ENCODE measurements at places on chromosomes 7 and 10.

DNA sequence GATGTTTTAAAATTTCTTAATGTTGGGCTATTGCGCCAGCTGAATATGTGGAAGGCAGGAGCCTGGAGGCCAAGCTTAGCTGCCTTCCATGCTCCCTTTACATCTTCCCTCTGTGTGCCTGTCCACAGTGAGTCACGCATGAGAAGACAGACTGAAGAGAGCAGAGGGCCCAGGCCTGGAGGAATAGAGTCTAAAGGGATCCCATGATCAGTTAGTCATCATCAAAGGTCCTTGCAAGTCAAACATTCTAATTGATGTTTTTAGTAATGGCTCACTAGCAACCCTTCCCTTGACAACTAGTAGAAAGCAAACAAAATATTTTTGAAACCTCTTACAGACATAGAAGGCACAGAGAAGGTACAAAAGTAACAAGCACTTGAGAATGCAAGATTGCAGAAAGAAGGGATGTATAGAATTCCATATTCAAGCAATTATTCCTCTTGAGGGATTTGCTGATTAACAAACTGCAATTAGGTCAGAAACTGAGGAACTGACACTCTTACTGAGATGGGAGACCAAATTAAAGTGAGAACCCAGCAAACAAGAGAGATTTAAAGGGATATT lies 30.7 kb upstream of the APBB1IP start:
- DNase-seq, result no peak

- no peak for DNase-seq
Observed at GRCh38 chr7:18200855-18201254, 173.2 kb upstream of the PRPS1L1 start.

GRCh38 chr7:31948029-31948428 lies 122.2 kb downstream of the PDE1C start:
- no peak for DNase-seq

DNA sequence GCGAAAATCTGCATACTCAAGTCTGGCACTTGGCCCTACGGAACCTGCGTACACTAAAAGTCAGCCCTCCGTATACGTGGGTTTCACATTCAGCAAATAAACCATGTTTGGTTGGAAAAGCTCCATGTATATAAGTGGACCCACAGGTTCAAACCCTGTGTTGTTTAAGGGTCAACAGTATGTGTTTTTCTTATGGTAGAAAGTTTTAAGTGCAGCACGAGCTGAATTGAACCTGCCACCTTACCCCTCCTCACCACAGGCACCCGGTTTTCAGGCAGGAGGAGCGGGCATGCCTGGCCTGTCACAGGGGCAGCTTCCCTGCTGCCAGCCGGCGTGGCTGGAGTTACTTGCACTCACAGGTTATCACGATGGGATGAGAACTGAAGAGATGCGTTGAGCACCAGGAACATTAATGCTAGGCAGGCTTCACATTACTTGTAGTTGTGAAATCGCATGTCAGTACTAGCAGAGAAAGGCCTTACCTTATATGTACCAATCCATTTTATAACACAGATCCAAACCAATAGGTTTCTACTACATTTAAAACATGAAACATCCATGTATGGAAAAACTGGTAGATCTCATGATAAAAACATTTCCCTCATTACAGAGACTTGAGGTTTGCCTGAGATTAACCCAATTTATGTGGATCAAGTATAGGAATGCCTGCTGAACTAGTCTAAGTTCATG lies 12.9 kb downstream of the INSIG1 start:
- no peak for DNase-seq

GRCh38 chr7:27241189-27242056 lies 1.2 kb upstream of the EVX1 start:
- DNase-seq, result no peak

DNA sequence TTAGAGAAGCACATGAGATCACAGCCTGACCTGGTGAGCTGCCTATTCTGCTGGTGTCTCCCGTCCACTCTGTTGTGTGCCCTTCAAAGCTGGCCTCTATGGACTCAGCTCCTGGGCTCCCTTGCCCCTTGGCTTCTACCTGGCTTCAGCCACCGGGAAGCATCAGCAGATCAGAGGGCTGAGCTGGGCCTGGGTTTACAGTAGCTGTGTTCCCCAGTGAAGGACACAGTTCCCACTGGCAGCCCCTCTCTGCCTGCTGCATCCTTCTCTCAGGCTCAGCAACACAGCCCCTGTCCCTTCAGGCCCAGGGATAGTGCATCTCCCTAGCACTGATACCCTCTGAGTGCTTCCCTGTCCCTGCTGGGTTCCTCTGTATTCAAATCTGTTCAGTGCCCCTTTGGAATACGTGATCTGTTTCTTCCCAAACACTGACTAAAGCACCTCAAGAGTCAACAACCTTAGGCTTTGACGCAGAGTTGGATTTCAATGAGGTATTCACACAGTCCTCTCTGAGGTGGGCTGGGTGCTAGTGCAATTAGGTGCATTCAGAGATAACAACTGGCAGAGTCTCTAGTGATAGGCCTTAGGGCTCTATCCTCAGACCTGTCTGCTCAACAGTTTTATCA lies 109.8 kb downstream of the GRID1 start:
- DNase-seq, result no peak

DNA sequence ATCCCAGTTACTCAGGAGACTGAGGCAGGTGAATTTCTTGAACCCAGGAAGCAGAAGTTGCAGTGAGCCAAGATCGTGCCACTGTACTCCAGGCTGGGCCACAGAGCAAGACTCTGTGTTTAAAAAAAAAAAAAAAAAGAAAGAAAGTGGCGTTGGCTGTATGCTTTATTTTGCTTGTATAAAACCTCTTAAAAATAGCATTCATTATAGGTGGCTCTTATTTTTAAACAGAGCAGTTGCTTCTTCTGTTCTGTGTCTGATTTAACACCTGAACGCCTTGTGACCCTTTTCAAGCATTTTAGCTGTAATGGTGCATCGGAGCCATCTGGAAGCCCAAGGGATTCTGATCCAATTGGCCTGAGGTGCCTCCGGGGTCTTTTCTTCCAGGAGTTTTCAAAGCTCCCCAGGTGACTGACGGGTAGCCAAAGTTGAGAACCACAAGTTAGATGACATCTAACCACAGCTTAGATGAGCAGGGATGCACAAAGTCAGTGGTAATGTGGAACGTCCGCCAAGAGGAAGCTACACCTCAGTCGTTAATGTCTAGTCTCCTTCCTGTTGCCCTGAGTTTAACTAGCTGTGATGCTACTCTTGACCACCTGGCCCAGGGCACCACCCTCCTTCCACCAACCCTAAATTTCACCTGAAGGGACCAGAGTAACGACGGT lies 274.6 kb upstream of the KLF6 start:
- DNase-seq, result no peak

- DNase-seq, result no peak
Observed at GRCh38 chr10:61319386-61320256, 133.6 kb downstream of the TMEM26 start.

- no peak for DNase-seq
Observed at GRCh38 chr10:77193001-77193400, 444.6 kb downstream of the KCNMA1 start.

- no peak for DNase-seq
Observed at GRCh38 chr7:82678716-82679115, 235.1 kb upstream of the CACNA2D1 start.
